ENCODE measurements at places on chromosomes 13 and 19. TPM values are rescaled to one million over a fixed set of nuclear protein-coding genes. Genes with fewer than 3 reads are reported as not detected.

DNA sequence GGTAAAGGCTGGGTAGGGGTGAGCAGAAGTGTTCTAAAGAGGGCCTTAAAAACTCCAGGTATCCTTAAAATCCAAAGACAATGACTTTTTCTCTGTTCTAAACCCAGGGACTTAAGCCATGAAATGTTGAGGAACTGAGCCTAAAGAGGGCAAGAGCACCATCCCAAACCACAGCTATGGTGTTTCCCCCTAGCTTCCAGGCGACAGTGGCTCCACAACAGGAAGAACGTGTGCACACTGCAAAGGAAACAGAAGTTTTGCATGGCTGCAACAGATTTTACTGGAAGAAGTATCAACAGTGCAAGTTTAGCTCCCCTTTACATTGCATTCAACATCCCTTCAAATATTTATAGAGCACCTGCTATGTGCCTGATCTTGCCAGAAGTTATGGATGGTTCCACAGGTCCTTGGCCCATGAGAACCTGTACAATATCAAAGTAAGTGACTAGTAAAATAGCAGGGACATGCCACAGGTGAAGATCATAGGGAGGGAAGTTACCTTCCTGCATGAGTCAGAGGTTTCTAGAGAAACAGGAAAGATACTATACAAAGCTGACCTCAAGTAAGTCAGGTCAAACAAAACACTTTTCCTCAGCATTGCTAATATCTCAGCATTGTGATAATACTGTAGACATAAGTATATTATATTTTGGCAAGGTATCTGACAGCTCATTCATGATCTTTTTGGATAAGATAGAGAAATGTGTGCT lies 8.4 kb upstream of the KCTD12 start:
- DNase-seq = no peak

FXYD1 gene
- 4.2 TPM for total RNA-seq

TMPRSS9 gene
- total RNA-seq = 0.12 TPM

DNA sequence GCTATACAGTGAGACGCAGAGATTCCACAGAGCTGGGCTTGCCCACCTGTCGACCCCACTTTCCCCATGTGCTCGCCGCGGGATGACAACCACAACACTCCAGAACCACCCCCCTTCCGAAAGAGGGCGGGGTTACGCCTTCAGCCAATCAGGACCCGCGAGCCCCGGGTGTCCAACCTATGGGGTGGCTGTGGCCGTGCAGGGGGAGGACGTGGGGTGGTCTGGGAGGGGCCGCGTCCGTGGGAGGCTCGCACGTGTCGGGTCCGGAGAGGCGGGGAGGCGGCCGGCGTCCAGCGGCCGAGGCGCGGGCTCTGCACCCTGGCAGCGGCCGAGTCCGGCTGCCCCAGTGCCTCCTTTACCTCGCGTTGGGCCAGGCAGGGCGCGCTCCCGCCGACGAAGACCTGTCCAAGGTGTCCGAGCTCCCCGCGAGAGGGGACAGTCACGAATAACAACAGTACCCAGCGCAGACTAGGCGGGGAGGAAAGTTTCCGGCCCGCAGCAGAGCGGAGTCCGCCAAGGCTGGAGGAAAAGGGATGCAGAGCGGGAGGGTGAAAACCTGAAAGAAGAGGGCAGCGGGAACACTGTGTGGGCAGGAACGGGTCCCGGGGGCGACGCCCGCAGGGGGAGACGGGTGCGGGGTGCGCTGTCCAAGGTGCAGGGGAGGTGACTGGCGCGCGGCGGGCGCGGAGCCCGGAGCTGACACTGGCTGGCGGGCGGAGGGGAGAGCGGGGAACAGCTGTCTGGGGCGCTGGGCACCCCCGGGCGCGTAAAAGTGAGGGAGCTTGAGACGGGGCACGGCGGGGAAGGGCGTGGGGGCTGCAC lies 911 bp downstream of the ENOX1 start:
- DNase-seq = peak; percentile 48

- no peak for DNase-seq
These were observed 160.0 kb upstream of the ATXN8OS start for GRCh38 chr13:69947582-69947981.

- no peak for DNase-seq
These were observed 102.9 kb downstream of the TEX26 start for GRCh38 chr13:31035185-31035965.

RASIP1 gene
- 1.0 TPM for total RNA-seq

ATP11A gene
- total RNA-seq = 97.4 TPM

CABP5 gene
- not detected for total RNA-seq

DNA sequence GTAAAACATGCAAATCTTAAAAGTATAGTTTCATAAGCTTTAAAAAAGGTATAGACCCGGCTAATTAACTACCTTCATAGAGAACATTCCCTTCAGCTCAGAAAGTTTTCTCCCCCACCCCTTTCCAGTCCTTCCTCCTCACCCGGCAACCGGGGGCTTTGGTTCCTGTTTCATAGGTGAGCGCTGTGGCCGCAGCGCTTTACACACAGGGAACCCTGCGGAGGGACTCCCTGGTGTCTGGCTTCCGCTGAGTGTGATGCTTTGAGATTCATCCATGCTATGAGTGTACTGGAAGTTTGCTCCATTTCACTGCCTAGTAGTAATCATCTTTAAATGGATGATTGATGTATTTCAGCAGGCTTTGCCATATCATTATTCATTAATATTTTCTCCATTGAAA lies 26.0 kb upstream of the PABPC3 start:
- no peak for DNase-seq

CLEC11A gene
- total RNA-seq = 7.9 TPM

DNA sequence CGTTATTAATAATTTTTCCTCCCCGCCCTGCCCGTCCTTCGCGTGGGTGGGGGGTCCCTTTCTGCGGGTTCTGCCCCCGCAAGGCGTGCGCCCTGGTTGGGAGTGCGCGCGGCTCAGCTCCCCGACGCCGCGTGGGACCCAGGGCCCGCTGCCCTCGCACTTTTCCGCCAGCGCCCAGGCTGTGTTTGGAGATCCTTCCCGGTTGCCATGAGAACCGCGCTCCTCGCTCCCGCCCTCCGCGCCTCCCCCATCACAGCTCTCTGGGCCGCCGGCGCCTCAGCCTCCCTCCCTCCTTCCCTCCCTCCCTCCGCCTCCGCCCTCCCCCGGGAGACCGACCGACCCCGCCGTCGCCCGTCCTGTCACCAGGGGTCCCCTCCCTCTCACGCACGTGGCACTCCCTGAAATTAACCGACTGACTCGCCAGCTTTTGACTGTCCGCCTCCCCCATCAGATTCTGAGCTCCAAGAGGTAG lies 2.4 kb upstream of the SSBP4 start:
- DNase-seq = peak; percentile 71

TMEM238 gene
- total RNA-seq = 0.71 TPM

- no peak for DNase-seq
These were observed 485.6 kb downstream of the MYO16 start for GRCh38 chr13:109114991-109115390.

DNA sequence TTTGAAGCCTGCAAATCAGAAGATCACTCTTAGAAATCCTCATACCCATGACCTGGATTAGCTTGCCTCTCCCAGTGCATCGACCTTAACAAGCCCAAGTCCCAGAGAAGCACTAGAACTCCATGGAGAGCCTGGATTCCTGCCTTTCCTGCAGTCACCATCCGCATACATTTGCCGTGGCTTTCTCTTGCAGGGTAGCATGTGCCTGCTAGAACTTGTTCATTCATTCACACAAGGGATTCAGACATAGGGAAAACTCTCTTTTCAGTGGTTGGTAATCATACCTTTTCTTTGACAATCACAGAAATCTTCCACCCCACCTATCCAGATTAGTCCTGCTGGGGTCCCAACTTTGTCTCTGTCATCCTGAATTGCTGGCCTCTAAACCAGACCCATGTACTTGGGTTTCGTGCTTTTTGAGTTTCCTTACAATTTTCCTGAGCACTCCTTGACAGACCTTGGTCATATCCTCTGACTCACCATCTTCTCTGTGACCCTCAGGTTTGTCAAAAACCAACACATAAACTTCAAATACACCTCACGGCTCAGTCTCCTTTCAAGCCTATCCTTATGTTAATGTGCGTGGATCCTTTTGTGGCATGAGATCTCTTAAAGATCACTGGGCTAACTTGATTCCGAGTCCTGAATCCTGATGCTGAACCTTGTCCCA lies 355.0 kb downstream of the MYO16 start:
- no peak for DNase-seq

Measured in neural crest cell (in vitro differentiated cells).